Lower lobe of right lung (tissue), 2 donors: ENCODE measurements at places on chromosomes 2 and 18. TPM values are rescaled to one million over a fixed set of nuclear protein-coding genes. Genes with fewer than 3 reads are reported as not detected.

The KCNS3 gene
- 28.7 TPM for total RNA-seq

DNA sequence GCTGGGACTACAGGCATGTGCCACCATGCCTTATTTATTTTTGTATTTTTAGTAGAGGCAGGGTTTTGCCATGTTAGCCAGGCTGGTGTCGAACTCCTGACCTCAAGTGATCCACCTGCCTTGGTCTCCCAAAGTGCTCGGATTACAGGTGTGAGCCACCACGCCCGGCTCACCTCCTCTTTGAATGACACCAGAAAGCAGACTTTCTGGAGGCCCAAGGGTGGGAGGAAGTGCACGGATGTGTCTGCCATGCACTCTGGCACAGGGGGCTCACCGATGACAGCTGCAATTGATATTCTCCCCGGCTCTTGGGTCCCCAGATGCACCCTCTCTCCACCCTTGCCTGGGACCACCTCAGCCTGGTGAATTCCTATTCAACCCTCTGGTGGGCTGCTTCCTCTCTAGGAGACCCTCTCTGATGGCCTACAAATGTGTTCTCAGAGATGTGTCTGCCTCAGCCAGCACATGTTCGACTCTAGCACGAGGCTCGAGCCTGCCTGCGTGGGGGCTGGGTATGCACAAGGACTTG is 87.3 kb downstream of the SEPTIN10 start:
- DNase-seq: no peak

GRCh38 chr2:45105050-45105582 is 95.9 kb upstream of the SIX2 start:
- no peak for DNase-seq

DNA sequence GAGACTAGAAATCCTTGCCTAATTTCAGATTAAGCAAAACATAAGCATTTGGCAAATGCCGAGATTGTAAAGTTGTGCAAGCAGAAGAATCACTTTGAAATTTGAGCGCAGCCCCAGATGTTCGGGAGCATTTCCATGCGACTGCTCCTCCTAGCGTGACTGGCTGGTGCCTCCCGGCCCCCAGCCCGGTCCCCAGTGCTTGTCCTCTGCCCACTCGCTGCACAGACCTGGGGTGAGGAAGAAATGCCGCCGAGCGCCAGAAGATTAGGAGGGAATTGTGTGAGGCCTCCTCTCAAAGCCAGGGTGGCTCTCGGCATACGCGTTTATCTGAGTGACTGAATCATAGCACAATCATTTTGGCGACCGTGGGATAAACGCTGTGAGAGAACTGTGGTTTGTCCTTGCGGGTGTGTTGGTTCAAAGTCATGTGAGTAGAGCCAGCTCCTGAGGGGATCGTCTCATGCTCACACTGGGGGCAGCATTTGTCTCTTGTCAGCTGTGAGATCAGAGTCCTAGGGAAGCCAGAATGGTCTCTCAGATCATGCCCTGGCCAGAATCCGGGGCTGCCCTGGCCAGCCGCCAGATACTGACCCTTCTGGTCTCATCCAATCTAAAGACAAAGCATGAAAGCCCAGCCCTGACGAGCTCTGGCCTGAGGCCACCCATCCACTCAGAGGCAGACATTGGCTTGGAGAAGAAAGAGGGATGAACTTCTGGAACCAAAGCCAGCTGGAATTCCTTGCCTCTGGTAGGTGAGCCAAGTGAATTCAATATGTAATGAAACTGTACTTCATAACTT is 189.3 kb downstream of the SH3RF3 start:
- peak; percentile 59 for DNase-seq

DNA sequence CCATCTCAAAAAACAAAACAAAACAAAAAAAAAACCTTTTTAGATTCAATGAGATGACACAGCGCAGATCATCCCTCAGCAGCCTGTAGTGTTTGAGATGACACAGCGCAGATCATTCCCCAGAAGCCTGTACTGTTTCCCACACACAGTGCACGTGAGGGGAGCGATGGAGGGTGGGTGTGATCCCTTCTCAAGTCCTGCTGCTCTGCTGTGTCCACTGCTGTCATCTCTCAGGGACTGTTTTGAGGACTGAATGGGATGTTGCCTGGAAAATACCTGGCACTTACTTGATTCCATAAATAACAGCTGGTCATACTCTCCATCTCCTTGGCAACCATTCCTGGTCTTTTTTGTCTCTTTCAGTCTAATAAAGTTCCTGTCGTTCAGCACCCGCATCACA is 25.7 kb downstream of the TGOLN2 start:
- DNase-seq: no peak

DNA sequence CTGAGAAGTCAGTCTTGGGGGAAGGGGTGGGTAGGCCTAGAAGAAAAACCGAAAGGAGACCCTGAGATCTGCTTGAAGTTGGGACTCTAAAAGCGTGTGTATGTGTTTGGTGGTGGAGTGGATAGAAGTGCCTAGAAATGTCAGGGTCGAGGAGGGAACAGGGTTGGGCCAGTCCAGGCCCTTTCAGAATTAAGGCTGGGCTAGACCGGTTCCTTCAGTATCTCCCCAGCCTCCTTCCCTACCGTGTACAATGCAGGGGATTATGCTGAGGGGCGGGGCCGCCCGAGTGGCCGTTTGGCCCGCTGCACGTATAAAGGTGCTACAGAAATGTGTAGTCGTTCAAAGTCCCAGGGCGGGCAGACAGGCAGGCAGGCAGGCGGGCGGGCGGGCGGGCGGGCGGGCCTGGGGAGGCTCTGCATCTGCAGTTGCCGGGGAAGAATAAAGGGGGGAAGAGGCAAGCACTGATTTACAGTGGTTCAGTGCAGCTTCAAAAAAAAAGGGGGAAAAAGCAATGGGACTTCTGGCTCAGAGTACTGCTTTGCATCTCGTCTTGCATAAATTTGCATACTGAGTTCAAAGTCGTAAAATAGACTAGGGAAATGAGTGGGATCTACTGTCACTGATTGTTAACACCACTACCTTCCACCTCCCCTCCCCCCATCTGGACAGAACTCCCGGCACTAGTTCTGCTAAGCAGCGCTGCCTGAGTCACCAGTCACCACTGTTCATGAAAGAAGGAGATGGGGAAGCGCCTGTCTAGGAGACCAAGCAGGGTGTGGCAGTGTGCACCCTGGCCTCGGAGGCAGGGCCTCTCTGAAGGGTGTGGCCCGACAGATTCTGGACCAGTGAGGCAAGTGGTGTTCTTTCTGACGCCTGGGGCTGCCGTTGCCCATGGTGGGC is 3.6 kb downstream of the IGFBP2 start:
- DNase-seq: peak; percentile 59

GRCh38 chr2:188997263-188997662 is 23.1 kb downstream of the COL3A1 start:
- no peak for DNase-seq

DNA sequence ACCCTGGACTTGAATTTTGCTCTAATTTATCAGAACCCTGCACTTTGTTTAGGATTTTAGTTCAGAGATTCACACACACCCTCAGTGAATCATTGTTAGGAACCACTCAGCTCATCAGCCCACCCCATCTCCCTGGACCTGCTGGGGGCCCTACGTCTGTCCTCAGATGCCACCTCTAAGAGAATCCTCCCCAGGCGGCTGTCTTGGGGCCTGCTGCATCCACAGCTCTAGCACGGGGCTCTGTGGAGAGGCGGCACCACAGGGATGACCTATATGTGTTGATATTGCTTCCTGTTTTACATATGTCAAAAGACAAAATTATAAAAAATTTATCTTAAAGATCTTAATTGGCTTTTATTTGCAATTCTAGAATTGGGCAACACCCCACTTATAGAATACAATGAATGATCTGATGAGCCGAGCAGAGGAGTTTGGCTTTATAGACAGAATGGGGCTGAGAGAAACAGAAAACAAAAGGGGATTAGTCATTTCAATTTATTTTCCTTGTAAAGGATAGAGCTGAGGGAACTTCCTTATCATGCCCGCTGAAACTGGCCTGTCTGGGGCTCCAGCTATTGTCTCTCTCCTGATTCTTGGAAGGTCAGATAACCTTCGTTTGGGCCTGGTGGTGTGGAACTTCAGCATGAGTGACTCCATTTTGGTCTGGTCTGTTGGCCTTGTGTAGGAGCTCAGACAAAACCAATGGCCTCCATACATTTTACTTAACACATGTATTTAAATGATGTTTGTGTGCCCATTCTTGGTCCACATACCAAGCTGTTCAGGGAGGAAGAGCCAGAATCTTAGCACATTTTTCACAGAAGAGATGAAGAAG is 1.4 kb downstream of the MYO7B start:
- no peak for DNase-seq

- no peak for DNase-seq
Measured at GRCh38 chr2:224753743-224754540, 37.8 kb upstream of the CCDC195 start.

GRCh38 chr2:191351298-191351697 is 106.1 kb downstream of the MYO1B start:
- no peak for DNase-seq
